ENCODE measurements at places on chromosomes 7 and 10.
A peak's percentile ranks its signal among the peaks of the same experiment; 100 is the strongest.

DNA sequence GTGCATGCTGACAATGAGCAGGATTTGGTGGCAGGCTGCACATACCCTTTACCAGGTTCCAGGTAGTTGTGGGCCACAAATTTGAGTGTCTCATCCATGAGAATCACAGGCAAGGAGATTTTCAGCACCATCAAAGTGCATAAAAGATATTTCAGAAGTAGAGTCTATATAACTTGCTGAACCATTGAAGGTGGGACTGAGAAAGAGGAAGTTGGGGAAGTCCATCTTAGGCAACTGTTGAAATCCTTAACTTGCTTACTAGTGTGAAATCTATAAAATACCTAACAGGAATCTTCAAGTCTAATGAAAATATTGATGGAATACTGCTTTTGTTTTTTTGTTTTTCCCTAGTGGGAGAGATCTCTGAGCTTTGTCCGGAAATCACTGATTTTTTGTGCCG, 325.1 kb upstream of the PLXDC2 start:
- DNase-seq = no peak

- no peak for DNase-seq
Measured at GRCh38 chr7:143314127-143314526, 1.8 kb upstream of the CLCN1 start.

DNA sequence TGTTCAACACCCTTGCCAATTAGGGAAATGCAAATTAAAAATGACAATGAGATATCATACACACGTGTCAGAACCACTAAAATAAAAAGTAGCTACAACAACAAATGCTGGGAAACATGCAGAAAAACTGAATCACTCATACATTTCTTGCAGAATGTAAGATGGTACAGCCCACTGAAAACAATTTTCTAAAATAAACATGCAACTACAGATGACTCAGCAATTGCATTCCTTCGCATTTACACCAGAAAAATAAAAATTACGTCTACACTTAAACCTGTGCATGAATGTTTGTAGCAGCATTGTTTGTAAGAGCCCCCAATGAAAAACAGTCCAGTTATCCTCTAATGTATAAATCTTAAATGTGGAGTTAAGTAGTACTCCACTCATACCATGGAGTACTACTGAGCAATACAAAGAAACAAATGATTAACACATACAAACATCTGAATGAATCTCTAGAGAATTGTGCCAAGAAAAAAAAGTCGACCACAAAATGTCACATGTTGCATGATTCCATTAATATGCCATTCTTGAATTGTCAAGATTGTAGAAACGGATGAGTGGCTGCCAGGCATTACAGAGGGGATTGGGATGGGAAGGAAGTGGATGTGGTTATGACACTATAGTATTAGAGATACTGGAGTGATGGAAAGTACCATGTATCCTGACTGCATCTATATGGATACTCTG, 134.6 kb upstream of the NPSR1 start:
- DNase-seq = no peak

GRCh38 chr10:80988755-80989154, 451.1 kb downstream of the SH2D4B start:
- DNase-seq = no peak

GRCh38 chr7:148037044-148037443, 553.5 kb upstream of the C7orf33 start:
- DNase-seq = no peak

DNA sequence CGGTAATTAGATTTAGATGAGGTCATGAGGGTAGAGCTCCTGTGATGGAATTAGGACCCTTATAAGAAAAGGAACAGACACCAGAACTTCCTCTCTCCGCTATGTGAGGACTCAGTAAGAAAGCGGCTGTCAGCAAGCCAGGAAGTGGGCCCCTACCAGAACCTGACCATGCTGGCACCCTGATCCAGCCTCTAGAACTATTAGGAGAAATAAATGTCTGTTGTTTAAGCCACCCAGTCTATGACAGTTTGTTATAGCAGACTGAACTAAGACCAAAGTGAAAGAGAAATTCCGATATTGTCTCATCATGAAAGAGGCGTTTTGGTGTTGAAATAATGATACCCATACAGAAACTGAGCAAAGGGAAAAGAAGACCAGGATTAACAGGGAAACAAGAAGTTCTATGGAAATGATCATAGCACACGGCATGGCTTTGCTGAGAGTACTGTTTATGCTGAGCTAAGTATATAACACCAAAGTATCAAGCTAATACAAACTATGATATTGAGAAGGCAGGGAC, 9.2 kb downstream of the CLEC2L start:
- DNase-seq = no peak

GRCh38 chr10:29811751-29812427, 177.1 kb upstream of the SVIL start:
- DNase-seq = no peak

DNA sequence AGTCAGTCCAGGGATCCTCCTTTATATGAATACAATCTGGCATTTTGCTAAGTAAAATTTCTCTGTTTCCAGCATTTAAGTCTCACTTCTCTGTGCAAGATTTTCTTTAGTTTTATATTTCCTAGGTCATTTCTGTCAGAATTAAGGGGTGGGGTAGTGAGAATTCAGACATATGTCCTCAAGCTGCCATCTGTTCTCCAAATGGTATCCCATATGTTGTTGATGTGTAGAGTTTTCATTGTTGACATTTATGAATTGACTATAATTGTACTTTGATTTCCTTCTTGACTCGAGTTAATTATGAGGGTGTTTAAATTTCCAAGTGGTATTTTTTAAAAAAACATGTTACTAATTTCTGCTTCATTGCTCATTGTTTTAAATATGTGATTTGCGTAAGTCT, 148.8 kb downstream of the NPSR1 start:
- DNase-seq = no peak

DNA sequence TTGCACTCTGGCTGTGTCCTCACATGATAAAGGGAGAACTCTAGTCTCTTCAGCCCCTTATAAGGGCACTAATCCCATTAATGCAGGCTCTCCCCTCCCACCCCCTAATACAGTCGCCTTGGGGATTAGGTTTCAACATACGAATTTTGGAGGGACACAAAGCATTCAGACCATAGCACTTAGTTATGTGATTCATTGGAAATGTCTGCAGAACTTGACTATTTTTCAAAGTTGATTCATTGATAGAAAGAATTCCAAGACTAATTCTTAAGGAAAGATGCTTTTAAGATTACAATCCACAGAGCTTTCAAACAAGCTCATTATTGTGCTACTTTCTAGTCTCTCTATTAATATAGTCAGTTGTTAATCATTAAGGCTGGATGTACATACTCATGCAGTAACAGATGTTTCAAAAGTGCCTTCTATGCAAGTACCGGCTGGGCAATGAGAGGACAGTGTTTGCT, 85.3 kb upstream of the RPA3 start:
- no peak for DNase-seq

DNA sequence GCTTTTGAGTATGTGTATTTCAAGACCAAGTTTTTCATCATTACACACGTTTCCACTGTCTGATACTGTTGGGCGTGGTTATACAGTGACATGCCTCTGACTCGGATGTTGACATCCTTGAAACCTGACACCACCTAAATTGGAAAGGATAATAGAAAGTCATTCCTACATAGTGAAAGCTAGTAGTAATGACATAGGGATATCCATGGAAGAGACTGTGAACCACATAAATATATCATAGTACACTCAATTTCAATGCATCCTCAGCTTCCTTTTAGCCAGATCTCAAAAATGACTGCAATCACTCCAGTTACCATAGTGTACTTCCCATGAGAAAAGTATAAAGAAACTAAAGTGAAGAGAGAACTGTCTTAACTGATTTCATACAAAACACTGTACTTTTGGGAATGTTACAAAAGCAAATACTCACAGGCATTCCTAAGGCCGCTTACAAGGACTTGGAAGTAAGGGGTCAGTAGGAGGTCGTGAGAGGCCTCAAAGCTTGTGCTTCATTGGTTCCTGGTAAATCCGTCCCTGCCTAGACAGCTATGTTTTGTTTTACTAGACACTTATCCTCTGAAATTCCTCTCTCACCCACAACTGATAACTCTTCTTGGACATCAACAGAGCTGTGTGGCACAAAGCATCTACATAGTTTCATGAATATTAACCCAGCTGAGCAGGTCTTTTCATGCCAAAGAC, 71.8 kb upstream of the VWDE start:
- no peak for DNase-seq

- no peak for DNase-seq
Measured at GRCh38 chr10:71525721-71526120, 129.0 kb downstream of the CDH23 start.

DNA sequence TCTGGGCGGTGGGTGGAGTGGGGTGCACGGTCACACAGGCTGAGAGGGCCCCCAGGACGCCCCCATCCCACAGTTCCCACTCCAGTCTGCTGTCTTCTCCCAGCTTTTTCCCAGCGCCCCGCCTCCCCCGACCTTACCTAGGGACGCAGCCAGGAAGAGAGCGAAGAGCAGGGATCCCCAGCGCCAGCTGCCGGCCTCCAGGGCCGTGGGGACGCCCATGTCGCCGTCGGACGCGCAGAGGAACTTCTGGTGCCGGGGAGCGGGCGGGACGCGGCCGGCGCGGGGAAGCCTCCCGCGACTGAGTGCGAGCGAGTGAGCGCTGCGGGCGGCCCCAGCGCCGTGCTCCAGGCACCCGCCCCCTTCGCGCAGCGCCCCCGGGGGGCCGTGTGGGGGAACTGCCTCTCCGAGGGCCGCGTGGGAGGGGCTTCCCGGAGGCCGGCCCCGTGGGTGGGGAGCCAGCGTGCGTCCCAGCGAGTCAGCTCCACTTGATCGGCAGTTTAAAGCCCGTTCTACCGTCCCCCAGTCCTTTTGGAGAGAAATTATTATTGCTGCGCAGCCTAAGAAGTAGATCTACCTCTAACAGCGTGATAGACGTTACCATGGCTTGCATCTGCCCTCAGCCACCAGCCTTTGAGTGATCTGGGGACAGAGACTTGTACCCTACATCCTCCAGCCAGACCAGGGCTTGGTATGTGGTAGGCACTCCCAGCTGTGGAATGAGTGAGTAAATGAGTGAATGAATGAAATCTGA, at the start of gene VSIR:
TSS of gene VSIR (minus strand) at position 300 of the 751 bp plus-strand sequence. CDS start at position 219, 81 bp downstream.
- peak; percentile 76 for DNase-seq

GRCh38 chr10:68239596-68240150, 7.8 kb upstream of the ATOH7 start:
- DNase-seq = no peak

DNA sequence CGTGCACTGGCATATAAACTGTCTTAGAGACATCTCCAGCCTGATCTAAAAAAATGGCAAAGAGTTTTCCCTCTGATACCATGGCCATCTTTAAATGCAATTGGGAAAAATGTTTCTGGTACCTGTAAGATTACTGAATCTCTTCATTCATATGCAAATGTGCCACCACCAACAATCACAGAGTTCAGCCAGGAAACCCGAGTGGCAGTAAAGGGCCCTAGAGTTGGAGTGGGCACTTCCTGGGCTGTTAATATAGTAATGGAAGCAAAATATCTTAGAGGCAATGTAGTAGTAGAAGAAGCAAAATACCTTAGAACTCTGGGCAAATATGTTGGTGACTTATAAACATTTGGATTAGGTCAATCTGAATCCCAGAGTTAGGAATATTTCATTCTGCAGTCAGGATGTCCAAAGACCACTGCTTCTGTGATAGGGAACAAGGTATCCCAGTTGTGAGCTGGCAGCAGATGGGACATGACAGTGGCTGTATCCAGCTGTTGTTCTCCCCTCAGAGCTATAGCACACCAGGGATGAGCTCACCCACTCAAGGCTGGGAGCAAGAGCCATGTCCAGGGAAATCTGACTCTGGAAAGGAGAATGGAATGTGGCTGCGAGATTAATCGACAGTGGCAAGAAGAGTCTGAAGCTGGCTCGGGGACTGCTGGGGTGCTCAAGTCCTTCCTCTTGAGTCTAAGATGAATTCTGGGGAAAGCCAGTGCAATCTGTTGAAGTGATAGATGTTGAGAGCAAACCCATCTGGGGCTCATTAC, 332.1 kb downstream of the PHTF2 start:
- DNase-seq = no peak

GRCh38 chr10:102375250-102375649, 20.3 kb upstream of the NFKB2 start:
- peak; percentile 59 for DNase-seq

DNA sequence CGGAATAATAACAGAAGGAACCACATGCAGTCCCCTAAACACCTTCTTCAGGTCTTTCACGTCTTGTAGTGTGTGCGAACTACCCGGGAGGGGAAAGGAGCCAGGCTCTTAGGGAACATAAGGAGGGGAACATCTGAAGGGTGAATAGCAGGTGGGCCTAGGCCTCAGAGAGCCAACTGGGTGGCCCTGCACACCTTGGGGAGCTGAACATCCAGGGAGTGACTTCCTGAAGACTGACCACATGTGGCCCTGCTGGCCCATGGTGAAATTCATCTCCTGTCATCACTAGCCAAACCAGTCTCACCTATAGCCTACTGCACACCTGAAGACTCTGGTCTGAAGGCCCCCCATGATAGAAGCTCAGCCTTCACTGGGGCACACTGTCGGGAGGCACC, 5.6 kb downstream of the CALML3 start:
- DNase-seq = peak; percentile 13

DNA sequence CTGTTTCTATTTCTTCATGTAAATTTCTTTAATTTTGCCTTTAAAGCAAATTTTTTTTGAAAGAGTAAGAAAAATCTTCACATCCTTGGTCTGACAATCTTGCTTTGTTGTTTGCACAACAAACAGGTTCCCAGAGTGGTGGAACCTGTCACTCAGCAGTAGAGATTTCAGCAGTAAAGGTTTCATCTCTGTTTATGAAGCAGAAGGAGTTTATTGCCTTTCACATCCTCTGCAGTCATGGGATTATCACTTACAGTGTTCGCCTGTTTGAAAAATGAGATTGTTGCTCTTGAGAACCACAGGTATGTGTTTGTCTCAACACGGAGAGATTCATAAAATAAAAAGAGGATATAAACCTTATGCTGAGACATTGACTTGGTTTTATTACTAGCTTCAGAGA, 342.6 kb downstream of the IPMK start:
- no peak for DNase-seq

DNA sequence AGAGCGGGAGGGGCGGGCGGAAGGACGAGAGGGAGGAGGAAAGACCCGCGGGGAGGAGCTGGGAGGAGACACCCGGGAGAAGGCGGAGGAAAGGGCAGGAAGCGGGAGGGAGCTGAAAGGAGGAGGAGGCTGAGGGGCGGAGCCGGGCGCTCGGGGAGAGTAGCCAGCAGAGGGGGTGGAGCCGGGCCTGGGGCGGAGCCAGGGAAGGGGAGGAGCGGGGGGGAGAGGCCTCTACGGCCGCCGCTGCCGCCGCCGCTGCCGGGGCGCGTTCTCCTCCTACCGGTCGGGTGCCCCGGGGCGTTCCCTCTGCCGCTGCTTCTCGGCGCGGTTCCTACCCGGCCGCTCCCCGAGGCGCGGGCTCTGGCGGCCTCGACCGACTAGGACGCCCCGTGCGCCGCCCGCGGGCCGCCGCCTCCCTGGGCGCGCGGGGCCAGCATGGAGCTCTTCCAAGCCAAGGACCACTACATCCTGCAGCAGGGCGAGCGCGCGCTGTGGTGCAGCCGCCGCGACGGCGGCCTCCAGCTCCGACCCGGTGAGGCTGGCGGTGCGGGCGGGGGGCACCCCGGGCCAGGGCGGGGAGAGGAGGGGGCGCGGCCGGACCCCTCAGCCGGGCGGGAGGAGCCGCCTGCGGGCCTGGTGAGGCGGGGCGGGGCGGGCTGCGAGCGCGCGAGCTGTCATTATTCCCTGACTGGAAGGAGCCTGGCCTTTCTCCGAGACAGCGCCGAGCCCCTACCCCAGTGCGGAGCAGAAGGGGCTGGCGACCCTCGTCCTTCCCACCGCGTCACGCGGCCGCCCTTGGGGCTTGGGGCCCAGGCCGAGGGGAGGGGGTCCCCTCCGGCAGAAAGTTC, at the start of gene INPP5F:
TSS of gene INPP5F (plus strand) at position 223 of the 848 bp plus-strand sequence. CDS start at position 436, 213 bp downstream.
- peak; percentile 99 for DNase-seq

Data from H9 (cell line).